Suppressor macrophage treated with lipopolysaccharide for 1 hour (primary cell): ENCODE measurements at places on chromosomes 4 and X.

- DNase-seq, result no peak
Observed at GRCh38 chrX:136896121-136896914, 15.8 kb upstream of the RBMX start.

DNA sequence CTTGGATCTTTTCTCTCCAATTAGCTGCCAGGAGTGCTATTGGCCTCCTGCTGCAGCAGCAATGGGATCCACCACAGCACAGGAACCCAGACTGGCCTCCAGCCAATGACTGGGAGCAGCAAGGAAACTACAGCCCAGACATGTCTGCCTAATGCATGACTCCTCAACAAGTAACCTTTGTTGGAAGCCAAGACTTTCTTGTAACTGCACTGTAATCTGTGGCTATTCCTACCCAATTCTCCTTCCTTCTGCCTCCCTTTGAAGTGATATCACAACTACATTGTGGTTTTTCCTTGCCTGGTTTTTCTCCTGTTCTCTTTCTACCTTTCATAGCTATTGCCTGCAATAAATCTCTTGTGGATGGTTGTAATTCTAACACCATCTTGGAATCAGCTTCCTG lies 39.8 kb downstream of the SNCA start:
- no peak for DNase-seq

- DNase-seq, result no peak
Observed at GRCh38 chr4:40124690-40125089, 68.0 kb downstream of the N4BP2 start.

DNA sequence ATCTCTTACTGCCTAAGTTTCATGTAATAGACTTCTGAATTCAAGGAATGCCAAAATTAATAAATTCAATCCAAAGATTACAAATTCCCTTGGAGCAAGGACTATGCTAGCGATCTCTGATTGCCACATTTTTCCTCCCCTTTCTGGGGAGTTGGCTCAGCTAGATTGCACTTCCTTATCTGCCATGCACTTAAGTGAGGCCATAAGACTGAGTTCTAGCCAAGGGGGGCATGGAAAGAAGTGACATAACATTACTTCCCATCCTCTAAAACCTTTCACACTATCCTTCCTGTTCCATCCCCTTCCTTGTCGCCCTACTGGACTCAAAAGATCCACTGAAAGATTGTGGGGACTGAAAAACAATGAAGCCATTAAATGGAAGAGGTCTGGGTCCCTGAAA lies 53.8 kb upstream of the TXK start:
- peak; percentile 38 for DNase-seq
